Activated CD4-positive, alpha-beta T cell treated with anti-CD3 and anti-CD28 coated beads, Interleukin-2, amount 50 U/mL, for 16 hours (primary cell): ENCODE measurements at places on chromosomes 4 and X.

GRCh38 chr4:173448608-173449379 is 49.9 kb upstream of the SCRG1 start:
- DNase-seq: no peak

- no peak for DNase-seq
Measured at GRCh38 chr4:148344352-148344751, 97.9 kb downstream of the NR3C2 start.

DNA sequence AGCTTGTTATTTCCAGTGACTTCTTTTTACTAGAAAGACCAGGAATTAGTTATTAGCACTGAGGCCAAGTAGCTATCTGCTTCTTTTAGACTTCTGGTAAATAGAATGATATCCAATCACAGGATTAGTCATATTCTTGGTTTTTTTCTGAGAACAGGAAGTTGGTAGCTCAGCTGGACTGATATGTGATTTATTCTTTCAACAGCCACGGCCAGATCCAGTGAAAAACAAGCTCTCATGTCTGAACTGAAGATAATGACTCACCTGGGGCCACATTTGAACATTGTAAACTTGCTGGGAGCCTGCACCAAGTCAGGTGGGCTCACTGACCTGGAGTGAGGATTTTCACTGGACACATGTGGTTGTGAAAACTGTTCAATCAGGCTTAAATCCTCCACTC is 48.6 kb downstream of the PDGFRA start:
- peak; percentile 78 for DNase-seq

GRCh38 chr4:152585023-152585441 is 49.1 kb upstream of the FBXW7 start:
- DNase-seq: no peak

- no peak for DNase-seq
Measured at GRCh38 chr4:26687728-26688127, 103.8 kb downstream of the TBC1D19 start.

GRCh38 chr4:91198951-91199350 is 1071.8 kb downstream of the CCSER1 start:
- no peak for DNase-seq

GRCh38 chr4:114334884-114335330 is 263.7 kb upstream of the UGT8 start:
- DNase-seq: no peak

DNA sequence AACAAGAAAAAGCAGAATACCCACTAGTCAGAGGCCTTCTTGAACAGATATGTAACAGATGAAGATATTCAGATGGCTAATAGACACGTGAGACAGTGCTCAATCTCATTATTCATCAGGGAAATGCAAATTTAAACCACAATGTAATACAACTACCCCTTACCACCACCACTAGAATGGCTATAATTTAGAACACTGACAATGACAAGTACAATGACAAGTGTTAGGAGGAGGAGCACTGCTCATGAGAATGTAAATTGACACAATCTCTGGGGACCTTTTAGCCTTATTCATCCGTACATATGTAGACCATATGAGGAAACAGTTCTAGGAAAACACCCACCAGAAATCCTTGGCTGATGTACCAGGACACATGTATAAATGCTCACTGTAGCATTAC is 13.1 kb downstream of the ZNF81 start:
- DNase-seq: no peak

- no peak for DNase-seq
Measured at GRCh38 chrX:20139966-20140365, 1.7 kb downstream of the EIF1AX start.

- peak; percentile 67 for DNase-seq
Measured at GRCh38 chrX:107894038-107894437, 68.4 kb downstream of the MID2 start.

- no peak for DNase-seq
Measured at GRCh38 chr4:124958847-124959246, 246.3 kb upstream of the ANKRD50 start.

- DNase-seq: no peak
Measured at GRCh38 chrX:119399772-119400101, 601 bp downstream of the SLC25A43 start.

DNA sequence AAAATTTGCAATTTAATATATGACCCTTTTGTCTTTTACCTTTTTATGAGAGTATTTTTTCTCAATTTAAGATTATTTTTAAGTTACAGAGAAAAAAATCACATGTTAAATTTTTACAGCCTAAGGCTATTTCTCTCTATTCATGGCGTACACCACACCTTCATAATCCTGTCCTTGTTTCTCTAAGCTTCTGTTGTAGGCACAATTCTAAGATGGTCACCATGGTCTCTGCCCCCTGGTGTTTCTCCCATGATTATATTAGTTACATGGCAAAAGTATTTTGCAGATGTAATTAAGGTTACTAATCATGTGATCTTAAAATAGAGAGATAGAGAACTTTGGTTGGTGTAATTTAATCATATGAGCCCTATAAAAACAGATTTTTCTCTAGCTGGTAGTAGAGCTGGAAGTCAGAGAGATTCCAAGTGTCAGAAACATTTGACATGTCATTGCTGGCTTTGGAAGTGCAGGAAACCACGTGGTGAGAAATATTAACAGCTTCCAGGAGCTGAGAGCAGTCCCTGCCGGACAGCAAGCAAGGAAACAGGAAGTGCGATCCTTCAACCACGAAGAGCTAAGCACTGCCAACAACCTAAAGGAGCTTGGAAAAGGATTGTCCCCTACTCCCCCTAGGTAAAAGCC is 89.8 kb downstream of the EIF4E start:
- no peak for DNase-seq

DNA sequence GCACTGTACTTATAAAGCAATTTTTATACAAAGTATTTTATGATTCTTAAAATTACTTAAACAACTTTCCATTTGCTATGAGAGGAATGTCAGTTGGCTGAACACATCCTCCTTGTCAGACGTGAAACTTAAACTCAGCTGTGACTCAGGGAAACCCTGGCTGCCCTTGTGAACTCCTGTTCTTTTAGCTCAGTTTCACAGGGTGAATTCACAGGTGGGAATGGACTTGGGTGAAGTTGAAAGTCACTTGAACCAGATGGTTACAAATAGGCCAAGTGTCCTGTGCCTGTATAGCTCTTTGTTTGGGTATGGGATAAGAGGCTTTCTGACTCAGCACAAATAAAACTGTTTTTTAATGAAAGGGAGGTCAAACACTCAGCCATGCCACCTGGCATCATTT is 67.4 kb upstream of the FAM47B start:
- DNase-seq: no peak

DNA sequence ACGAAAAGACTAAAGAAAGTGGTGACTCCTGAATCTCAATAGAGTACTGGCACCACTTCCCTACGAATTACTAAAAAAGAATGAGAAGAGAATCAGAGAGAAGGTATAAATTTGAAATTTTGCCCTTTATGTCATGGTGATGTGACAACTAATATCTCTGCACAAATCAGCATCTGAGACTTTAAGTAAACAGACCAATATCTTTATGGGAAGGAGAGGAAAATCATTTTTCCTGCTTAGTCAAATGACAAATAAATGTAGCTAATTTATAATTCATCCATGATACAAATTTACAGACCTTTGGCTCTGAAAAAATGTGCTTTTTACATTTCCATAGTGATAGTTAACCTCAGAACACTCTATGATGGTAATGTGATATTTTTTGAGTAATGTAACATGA is 424.8 kb upstream of the EPHA5 start:
- DNase-seq: no peak

DNA sequence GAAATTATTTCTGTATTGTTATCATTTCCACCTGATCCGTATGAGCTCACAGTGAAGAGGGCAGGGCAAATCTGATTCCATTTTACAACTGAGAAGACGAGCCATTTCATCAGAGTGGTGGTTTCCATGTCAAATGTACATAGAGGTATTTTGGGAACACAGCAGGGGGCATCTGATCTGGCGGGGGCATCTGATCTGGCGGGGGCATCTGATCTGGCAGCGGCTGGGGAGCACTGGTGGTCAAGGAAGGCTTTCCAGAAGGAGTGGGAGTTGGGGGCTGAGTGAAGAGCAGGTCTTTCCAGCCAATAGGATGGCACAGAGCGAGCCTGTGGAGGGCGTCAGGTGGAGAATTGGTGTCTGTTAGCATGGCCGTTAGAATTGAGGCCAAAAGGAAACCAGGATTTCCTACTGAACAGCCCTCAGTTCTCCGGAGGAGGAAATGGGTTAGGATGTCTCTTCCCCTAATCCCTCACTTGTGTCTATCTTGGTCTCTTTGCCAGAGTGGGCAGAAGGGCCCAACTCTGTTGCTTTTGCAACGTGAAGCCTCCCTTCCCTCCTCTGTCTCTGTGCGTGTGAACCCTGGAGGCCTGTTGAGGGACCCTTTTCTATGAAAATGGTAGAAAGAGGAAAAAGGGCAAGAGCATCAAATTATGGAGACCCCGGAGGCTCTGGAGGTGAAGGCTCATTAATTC is 41.3 kb downstream of the RHOH start:
- DNase-seq: no peak

GRCh38 chrX:139559383-139560042 is 29.0 kb downstream of the F9 start:
- peak; percentile 40 for DNase-seq

DNA sequence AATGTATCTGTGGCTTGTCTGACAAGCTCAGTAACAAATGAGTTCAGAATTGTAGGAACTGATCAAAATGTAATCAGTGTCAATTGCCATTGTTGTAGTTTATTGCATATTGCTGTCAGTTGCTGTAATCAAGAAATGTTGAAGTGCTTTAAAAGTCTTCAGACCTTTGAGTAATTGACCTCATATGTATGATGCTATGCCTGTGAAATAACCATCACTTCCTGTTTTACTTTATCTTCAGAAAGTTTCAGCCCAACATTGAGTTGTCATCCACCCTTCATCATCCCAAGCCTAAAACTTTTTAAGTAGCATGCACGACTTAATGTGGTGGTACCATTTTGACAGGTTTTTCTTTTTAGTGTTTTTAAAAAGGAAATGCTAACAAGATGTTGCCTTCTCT is 212.4 kb downstream of the ARHGAP10 start:
- no peak for DNase-seq

DNA sequence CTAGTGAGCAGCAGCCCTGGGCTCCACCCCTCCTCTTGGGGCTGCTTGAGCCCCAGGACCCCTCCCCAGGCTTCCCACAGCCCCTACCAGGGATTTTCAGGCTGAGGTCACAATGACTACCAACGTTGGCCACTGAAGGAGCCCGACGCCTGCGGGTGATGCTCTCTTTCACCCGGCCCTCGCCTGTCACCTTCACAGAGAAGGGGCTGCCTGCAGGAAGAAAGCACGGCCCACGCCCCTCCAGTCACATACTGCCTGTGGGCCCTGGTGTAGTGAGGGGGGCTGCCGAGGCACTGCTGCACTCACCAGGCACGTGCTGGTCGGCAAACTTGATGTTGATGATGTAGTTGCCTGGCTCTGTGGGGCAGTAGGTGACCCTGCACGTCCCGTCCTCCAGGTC is 22.0 kb downstream of the FLNA start:
- no peak for DNase-seq

DNA sequence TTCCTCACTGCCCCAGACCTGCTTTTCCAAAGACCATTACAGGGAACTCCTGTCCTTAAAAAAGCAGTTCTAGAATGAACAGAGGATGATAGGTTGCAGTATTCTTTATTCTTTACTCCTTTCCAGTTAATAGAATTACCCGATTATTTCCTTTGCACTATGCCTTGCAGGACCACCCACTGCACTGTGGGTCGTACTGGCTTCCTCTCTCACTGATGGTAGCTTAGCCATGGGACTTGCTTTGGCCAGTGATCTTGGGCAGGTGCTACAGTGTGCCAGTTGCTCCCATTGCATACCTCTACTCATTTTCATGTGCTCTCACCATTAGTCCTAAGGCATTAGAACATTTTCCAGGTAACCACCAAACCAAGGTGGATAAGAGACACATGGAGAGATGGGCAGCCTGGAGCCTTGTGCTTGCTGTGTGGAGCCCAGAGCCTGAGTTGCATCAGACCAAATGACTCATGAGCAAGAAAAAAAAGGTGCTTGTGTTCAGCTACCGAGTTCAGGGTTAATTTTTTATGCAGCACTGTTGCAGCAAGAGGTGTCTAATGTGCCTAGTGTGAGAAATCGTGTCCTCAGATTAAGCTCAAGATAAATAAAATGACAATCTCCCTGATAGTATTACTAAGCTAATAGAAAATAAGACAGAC is 7.6 kb upstream of the UNC5C start:
- DNase-seq: no peak

GRCh38 chr4:24722026-24722568 is 73.3 kb upstream of the SOD3 start:
- DNase-seq: no peak

- DNase-seq: no peak
Measured at GRCh38 chr4:83025563-83025962, 9.4 kb upstream of the COPS4 start.

GRCh38 chrX:48677516-48677915 is 6.1 kb upstream of the WAS start:
- DNase-seq: no peak

DNA sequence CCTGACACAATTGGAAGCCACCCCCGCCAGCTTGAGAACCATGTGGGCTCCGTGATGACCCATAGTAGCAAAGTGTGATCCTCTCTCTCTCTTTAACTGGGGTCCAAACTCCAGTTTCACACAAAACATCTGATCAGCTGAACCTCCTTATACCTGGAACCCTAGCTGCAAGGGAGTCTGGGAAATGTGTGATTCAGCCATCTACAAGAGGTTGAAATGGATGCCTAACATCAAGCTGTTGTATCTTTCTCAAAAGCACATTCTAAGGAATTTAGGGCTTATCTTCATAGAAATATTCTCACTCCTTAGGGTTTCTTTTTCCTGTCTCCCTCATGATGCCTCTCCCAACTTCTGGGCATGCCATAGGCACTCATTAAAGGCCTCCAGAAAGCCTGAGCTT is 126.0 kb downstream of the BCOR start:
- no peak for DNase-seq

GRCh38 chr4:127580300-127580699 is 52.5 kb upstream of the INTU start:
- no peak for DNase-seq

DNA sequence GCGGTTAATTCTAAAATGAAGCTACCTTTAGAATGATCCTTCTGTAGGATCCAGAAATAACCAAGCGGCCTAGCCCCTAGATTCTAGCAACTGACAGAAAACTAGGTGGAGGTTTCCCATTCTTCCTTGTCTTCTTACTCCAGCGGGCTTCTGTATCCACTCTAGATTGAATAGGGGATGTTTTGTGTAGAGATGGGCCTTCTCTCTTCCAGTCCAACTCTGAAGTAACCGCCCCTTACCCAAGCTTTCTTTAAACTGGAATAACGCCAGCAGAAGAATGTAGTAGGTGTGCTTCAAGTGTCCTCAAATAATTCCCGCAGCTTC is 386 bp upstream of the TMEM184C start:
- no peak for DNase-seq

DNA sequence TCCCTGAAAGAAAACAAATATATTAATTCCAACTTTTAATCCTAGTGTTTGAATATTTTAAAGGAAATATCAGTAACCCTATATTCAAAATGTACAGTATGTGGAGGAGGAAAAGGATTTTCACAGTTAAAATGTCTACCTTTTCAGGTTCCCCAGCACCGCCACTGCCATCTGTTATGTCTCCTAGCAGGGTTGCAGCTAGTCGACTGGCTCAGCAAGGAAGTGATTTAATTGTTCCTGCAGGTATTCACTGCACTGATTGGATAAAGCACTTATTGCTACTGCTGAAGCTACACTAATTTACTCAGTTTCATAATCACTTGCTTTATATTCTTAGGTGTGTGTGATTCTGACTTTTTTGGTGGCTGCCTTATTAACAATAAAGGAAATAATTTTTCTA is 65.5 kb upstream of the FHDC1 start:
- DNase-seq: no peak

- DNase-seq: no peak
Measured at GRCh38 chrX:151523351-151523750, 40.1 kb upstream of the PASD1 start.
